ENCODE measurements at places on chromosomes 5 and 9. TPM values are rescaled to one million over a fixed set of nuclear protein-coding genes. Genes with fewer than 3 reads are reported as not detected.

- H3K36me3 ChIP-seq = no peaks in the 10 kb centered on the region
- DNase-seq = no peak
- H3K27ac ChIP-seq = no peak overlapping the region
- no peaks in the 10 kb centered on the region for H3K27me3 ChIP-seq
- H3K4me3 ChIP-seq = no peak overlapping the region
- peaks cover 9% of the 10 kb centered on the region for H3K4me1 ChIP-seq
Measured at GRCh38 chr5:137731176-137731575, 4.7 kb downstream of the KLHL3 start.

SMIM32 gene
- not detected for total RNA-seq

DNA sequence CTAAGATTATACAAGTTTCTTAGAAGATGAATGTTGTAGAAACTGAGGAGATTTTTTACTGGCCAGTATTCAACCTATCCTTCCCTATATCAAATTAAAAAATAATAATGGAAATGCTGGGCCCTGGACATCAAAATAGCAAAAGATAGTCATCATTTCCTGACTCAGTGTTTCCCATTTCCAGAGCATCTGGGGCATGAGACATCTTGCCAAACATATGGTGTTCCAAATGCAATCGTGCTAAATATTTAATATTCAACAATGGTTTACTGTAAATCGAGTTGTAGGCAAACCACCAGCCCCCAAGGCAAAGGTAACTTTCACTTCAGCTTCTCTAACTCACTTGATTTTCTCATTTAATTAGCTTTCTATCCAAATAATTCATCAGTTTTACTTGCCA, 152.9 kb downstream of the FRMD3 start:
- no peak overlapping the region for H3K4me3 ChIP-seq
- no peaks in the 10 kb centered on the region for H3K4me1 ChIP-seq
- H3K27ac ChIP-seq = no peak overlapping the region
- no peak for DNase-seq
- no peaks in the 10 kb centered on the region for H3K27me3 ChIP-seq
- no peaks in the 10 kb centered on the region for H3K36me3 ChIP-seq

GRCh38 chr9:25254051-25254450, 424.2 kb downstream of the TUSC1 start:
- H3K36me3 ChIP-seq = no peaks in the 10 kb centered on the region
- no peak overlapping the region for H3K27ac ChIP-seq
- no peaks in the 10 kb centered on the region for H3K27me3 ChIP-seq
- H3K4me3 ChIP-seq = no peak overlapping the region
- H3K4me1 ChIP-seq = no peaks in the 10 kb centered on the region
- no peak for DNase-seq

GRCh38 chr9:134385915-134386314, 59.7 kb downstream of the RXRA start:
- H3K27me3 ChIP-seq = no peaks in the 10 kb centered on the region
- no peaks in the 10 kb centered on the region for H3K36me3 ChIP-seq
- DNase-seq = no peak
- H3K4me3 ChIP-seq = no peak overlapping the region

GPR150 gene
- total RNA-seq = not detected

DNA sequence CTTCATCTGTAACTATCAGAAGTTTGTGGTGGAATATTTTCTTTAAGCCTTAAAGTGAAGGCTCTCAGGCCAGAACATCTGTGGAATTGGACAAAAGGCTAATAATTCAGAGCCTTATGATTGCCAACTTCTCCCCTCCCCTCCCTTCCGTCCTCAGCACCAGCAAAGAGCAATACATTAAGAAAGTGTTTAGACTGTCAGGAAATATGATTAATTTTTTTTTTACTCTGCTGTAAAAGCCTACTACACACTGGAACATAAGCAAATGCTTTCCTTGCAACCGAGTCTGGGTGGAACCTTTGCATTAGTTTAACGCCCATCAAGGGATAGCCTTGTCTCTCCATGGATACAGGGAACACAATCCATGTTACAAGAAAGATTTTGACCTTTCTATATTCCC, 110.3 kb upstream of the TARS1 start:
- H3K27ac ChIP-seq = no peak overlapping the region
- no peak overlapping the region for H3K4me3 ChIP-seq

DNA sequence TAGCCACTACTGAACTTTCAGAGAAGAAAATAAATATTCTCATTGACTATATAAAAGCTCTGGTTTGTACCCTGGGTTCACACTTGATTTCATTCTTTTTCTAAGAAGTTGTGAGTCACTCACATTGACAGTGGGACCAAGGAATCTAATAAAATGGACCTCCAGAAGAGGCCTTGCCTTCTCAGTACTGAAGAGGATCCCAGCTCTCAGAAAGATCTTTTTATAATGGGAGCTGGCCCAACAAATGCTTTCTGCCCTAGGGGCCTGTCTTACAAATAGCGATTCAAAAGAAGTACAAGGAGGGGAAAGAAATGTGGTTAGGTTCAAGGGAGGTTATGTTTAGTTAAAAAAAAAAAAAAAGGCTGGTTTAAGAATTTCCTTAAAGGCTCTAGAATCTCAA, 237.9 kb downstream of the ISL1 start:
- H3K27ac ChIP-seq = no peak overlapping the region
- H3K4me3 ChIP-seq = no peak overlapping the region
- no peaks in the 10 kb centered on the region for H3K27me3 ChIP-seq
- DNase-seq = no peak
- H3K4me1 ChIP-seq = no peaks in the 10 kb centered on the region

- H3K27ac ChIP-seq = no peak overlapping the region
- no peak for DNase-seq
- H3K4me1 ChIP-seq = no peaks in the 10 kb centered on the region
- no peaks in the 10 kb centered on the region for H3K27me3 ChIP-seq
- no peak overlapping the region for H3K4me3 ChIP-seq
- H3K36me3 ChIP-seq = no peaks in the 10 kb centered on the region
Measured at GRCh38 chr9:1554081-1555035, 460.8 kb upstream of the SMARCA2 start.

- H3K4me1 ChIP-seq = no peaks in the 10 kb centered on the region
- no peaks in the 10 kb centered on the region for H3K36me3 ChIP-seq
- no peak overlapping the region for H3K4me3 ChIP-seq
- no peak for DNase-seq
Measured at GRCh38 chr5:84290161-84290560, 94.5 kb downstream of the EDIL3 start.

GRCh38 chr5:166952048-166952447, 1339.4 kb upstream of the WWC1 start:
- no peaks in the 10 kb centered on the region for H3K36me3 ChIP-seq
- no peak overlapping the region for H3K27ac ChIP-seq
- no peaks in the 10 kb centered on the region for H3K4me1 ChIP-seq
- no peak overlapping the region for H3K4me3 ChIP-seq
- no peak for DNase-seq

DNA sequence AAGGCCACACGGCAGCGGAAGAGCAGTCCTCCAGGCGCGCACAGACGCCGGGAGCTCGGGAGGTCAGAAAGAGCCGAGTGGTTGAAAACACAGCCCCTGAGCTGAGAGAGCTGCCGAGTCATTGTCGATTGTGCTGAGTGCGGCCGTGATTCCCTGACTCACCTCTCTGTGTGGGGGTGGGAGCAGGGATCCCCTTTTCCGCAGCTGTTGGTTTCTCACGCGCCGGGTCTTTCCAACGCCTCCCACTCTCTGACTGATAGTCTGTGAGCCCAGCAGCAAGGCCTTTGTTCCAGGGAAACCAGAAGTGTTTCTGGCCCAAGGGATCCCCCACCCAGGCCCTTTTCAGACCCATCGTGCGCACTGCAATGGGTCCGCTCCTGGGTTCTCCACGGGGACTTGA, 97.3 kb downstream of the MRPL36 start:
- peaks cover 3% of the 10 kb centered on the region for H3K27me3 ChIP-seq
- H3K4me3 ChIP-seq = no peak overlapping the region
- no peaks in the 10 kb centered on the region for H3K36me3 ChIP-seq
- H3K27ac ChIP-seq = no peak overlapping the region

GRCh38 chr5:91283899-91284298, 99.2 kb downstream of the ARRDC3 start:
- H3K4me1 ChIP-seq = peaks cover 10% of the 10 kb centered on the region
- H3K36me3 ChIP-seq = no peaks in the 10 kb centered on the region
- no peaks in the 10 kb centered on the region for H3K27me3 ChIP-seq
- H3K4me3 ChIP-seq = no peak overlapping the region

- H3K27me3 ChIP-seq = no peaks in the 10 kb centered on the region
- no peak overlapping the region for H3K27ac ChIP-seq
- no peaks in the 10 kb centered on the region for H3K36me3 ChIP-seq
- H3K4me3 ChIP-seq = no peak overlapping the region
Measured at GRCh38 chr5:79075646-79076426, 6.3 kb downstream of the BHMT2 start.

PFN3 gene
- not detected for total RNA-seq

DNA sequence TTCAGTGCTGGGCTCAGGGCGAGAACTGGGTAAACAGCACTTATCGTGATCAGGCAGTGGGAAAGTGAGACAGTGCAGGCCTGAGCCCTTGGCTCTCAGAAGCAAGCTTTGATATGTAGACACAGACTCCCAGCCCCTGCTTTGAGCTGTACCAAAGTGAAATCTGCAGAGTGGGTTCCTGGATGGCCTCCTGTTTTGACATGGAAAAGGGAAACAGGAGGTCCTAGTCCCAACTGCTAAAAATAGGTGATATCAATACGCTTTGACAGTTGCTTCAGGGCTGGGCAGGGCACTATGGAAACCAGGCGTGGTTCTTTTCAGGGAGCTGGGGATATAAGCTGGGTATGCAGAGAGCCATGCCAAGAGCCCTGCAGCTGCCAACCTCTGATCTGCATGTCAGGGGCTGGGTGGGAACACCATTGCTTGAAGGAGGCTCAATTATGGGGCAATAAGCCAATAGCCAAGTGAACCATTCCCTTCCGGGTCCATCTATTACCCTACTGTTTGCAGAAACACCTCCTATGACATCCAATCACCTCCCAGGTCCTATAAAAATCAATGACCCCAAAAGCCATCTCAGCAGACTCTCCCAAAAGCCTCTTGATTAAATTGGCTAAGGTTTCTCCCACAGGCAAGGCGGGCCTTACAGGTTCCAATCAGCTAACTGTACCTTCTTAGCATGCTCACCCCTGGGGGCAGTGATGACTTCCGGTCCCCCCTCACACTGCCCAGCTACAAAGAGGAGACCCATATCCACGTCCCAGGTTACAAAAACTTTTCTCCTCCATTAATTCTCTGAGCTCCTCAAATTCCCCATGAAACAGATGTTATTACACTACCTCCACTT, 45.8 kb downstream of the EPB41L4B start:
- no peaks in the 10 kb centered on the region for H3K27me3 ChIP-seq
- H3K36me3 ChIP-seq = no peaks in the 10 kb centered on the region
- no peak for DNase-seq
- H3K4me3 ChIP-seq = no peak overlapping the region
- H3K4me1 ChIP-seq = peaks cover 16% of the 10 kb centered on the region
- no peak overlapping the region for H3K27ac ChIP-seq

SLCO4C1 gene
- total RNA-seq = not detected

DNA sequence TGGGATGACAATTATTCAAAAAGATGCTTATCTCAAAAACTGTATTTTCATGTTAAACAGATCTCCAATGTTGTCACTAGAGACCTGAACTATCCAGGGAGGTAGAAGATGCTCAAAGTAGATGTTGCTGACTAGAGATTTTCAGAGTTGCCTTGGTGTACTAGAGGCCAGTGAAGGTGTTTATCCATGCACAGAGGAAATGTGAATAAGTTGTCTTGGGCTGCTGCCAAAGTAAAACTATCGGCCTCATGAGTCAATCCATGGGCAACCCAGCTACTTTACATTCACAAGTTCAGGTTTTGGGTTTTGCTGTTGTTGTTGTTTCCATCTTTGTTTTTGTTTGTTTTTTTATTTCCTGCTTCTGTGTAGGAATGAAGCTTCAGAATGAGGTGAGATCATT, 141.1 kb upstream of the RANBP3L start:
- H3K27ac ChIP-seq = no peak overlapping the region
- H3K27me3 ChIP-seq = no peaks in the 10 kb centered on the region
- no peak overlapping the region for H3K4me3 ChIP-seq
- H3K4me1 ChIP-seq = no peaks in the 10 kb centered on the region
- no peak for DNase-seq
- H3K36me3 ChIP-seq = no peaks in the 10 kb centered on the region

- H3K36me3 ChIP-seq = no peaks in the 10 kb centered on the region
- DNase-seq = no peak
- H3K27me3 ChIP-seq = no peaks in the 10 kb centered on the region
- H3K4me1 ChIP-seq = no peaks in the 10 kb centered on the region
- no peak overlapping the region for H3K4me3 ChIP-seq
Measured at GRCh38 chr5:96843140-96843539, 33.2 kb upstream of the ERAP2 start.

DNA sequence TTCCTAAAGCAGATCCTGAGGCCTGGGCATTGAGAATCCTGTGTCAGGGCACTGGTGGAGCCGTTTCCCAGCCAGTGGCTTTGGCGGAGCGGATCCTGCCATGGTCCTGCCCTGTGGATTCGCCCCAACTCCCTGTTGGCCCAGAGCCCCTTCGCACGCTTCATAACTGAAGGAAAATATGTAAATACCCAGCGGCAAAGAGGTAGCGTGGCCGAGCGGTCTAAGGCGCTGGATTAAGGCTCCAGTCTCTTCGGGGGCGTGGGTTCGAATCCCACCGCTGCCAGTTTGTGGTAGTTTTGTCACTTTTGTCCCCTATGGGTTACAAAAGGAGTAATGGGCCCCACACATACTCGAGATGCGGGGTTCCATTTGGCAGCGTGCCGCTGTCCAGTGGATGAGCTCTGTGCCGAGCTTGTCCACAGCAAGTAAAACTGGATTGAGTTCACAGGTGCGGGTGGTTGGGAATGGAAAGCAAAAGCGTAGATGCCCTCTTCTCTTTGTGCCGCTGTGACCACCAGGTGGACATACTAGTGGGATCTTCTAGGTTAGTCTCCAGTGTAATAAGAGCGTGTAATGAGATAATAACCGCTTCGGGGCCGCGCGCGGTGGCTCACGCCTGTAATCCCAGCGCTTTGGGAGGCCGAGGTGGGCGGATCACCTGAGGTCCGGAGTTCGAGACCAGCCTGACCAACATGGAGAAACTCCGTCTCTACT, 17.3 kb downstream of the TRIM7 start:
- no peaks in the 10 kb centered on the region for H3K36me3 ChIP-seq
- no peak for DNase-seq
- H3K27ac ChIP-seq = peak overlapping the region; percentile 89
- H3K27me3 ChIP-seq = no peaks in the 10 kb centered on the region
- peak overlapping the region; percentile 81 for H3K4me3 ChIP-seq

DNA sequence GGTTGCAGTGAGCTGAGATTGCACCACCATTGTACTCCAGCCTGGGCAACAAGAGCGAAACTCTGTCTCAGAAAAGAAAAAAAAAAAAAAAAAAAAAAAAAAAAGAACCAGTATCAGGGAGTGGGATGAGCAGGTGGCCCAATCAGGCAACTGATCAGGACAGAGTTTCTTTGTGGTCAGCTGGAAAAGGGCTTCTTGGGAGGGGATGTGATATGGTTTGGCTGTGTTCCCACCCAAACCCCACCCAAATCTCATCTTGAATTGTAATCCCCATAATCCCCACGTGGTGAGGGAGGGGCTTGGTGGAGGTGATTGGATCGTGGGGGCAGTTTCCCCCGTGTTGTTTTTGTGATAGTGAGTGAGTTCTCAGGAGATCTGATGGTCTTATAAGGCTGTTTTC, 4.7 kb upstream of the GCNT1 start:
- H3K27ac ChIP-seq = no peak overlapping the region
- no peaks in the 10 kb centered on the region for H3K27me3 ChIP-seq
- H3K4me3 ChIP-seq = no peak overlapping the region
- DNase-seq = no peak
- no peaks in the 10 kb centered on the region for H3K36me3 ChIP-seq
